ENCODE measurements at places on chromosomes 3 and 15.

DNA sequence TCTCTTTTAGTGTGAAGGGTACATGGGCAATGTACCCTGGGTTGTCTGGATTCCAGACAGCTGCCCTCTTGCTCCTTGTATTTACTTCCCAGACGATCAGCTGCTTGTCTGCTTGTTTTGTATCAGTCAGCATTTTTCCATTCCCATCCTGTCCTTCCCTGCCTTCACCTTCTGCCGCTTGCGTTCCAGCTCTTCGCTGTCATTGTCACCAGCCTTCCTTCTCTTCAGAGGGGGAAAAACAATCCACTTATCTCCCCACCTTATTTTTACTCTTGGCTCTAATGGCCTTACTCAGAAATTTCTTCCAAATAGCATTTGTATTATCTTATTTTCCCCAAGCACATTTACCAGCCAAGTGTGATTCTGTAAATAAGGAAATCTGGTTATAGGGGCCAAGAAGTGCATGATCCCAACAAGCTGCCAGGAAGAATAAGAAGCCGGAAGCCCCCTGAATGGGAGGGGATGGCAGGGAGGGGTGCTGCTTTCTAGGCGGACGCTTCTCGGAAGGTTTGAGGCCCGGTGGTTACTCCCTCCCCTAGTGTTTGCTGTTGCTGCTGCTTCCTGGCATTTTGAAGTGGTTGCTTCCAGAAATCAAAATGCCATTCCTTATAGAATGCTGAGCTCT lies 497.6 kb downstream of the NTRK3 start:
- no peak for DNase-seq

GRCh38 chr3:63967675-63968611 lies 55.4 kb downstream of the PSMD6 start:
- DNase-seq, result peak; percentile 82

DNA sequence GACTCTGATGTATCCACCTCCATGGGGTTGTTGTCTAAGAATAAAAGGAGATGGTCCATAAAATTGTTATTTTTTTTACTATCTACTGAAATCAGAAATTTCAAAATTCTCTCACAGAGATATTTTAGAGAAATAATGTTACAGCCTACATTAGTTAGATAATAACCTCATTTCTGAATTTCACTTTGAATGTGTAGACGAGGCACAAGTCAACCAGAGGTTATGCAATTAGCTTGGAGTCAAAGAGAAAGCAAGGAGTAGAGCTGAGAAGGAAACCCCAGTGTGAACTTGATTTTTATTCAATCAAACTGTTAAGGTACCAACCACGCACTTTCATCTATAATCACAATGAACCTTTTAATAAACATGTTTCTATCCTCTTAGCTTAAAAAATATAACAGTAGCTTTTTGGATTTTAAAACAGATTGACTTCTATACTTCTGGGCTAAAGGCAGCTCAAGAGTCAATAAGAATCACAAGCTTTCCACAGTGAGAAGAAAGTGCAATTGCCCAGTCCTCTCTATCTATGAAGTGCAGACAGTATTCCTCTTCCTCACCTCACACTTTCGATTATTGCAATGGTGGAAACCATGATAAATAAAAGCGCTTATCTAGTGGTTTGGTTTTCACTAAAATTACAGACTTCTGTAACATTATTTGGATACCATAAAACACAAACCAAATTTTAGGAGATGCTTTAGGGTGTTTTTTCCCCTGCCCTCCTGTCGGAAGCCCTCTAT lies 403.2 kb downstream of the ZBTB20 start:
- no peak for DNase-seq

DNA sequence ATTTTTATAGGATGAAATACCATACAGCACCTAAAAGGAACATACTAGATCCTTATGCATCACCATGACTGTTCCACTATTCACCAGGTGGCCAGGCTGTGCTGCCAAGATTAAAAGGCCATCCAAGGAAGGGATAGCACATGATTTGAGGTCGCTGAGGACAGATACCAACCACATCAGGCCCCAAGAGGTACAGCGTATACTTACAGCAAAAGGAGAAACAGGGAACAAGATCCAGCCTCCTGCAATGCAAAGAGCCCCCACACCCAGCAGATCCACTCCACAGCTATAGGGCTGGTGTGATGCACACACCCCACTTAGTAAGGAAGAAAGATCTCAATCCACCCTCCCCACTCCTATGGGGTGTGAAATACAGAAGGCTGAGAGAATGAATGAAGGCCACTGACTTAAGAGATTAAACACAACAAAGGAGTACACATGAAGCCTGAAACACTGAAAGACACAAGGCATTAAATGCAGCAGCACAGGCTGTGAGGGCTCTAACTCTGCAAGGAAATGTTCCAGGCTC lies 32.0 kb upstream of the ZNF445 start:
- no peak for DNase-seq

DNA sequence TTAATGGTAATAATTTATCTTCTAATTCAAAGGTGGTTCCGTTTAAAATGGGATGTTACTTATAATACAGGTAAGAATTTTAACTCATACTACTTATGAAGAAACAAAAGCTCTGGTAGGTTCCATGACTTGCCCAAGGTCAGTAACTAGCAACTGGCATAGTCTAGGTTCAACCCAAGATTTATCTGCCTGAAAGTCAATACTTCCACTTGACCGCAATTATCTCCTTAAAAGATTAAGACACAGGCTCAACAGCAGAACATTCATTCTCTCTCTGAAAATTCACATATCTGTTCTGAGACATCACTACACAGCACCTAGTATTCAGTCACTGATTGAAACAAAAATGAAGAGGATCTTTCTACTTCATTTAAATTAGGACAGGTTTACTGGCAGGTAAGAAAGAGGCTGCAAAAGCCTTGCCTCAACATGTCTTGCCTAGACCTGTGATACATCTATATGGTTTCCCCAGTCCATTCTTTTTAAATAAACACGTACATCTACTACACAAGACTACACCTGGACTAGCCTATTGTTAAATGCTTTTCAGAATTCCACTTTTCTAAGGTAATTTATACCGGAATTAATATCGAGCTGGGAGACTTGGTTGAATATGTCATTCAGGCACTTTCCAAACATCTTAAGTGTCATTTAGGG lies 1.2 kb downstream of the CSNK1G1 start:
- DNase-seq, result no peak

- peak; percentile 32 for DNase-seq
These were observed 1.3 kb downstream of the TOP2B start for GRCh38 chr3:25663347-25663868.

- peak; percentile 4 for DNase-seq
These were observed 578.1 kb upstream of the NECTIN3 start for GRCh38 chr3:110493438-110494092.

DNA sequence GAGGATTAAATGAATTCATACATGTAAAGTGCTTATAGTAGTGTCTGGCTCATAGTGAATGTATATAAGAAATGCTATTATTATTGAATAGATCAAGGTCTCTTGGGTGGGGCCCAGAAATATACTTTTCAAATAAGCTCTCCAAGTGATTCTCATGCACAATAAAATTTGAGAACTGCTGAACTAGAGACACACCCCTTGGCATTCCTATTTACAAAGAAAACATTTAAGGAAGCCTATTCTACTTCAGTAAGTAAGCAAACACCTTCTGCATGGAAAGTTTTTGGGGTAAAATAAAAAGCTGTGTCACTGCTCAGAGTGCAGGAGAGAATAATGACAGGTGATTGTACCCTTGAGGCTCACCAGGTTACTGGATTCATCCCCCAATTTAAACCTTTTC lies 75.2 kb downstream of the EOMES start:
- DNase-seq, result no peak

- no peak for DNase-seq
These were observed 76.4 kb downstream of the AKAP13 start for GRCh38 chr15:85456798-85457197.

GRCh38 chr15:66063147-66063546 lies 190.4 kb downstream of the MEGF11 start:
- no peak for DNase-seq

DNA sequence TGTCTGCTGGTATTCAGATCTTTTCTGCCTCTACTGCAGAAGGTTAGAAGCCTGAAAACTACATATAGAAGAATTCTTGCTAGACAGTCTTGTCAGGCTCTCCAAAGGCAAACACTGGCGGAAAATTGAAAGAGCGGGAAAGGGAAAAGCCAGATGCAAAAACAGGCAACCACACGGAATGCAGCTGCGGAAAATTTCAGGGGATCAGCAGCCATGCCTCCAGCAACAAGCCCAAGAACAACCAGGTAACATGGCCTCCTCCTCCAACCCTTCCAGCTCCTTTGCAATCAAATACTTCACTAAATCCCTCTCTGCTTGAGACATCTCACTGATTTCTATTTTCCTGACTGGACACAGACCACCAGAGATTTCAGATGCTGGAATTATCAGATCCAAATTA lies 9.6 kb downstream of the UBP1 start:
- DNase-seq, result no peak

DNA sequence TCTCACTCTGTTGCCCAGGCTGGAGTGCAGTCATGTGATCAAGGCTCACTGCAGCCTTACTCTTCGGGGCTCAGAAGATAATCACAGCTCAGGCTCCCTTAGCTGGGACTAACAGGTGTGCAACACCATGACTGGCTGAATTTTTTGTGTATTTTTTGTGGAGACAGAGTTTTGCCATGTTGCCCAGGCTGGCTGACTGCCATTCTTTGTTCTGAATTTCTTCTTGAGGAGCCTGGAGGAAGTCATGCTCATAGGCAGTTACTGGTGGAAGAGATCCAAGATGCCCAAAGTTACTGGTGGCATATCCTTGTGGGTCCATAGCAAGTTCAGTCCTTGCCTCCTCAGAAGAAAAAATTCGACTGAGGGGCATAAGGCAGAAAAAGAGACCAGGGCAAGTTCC lies 16.6 kb upstream of the UBP1 start:
- no peak for DNase-seq

DNA sequence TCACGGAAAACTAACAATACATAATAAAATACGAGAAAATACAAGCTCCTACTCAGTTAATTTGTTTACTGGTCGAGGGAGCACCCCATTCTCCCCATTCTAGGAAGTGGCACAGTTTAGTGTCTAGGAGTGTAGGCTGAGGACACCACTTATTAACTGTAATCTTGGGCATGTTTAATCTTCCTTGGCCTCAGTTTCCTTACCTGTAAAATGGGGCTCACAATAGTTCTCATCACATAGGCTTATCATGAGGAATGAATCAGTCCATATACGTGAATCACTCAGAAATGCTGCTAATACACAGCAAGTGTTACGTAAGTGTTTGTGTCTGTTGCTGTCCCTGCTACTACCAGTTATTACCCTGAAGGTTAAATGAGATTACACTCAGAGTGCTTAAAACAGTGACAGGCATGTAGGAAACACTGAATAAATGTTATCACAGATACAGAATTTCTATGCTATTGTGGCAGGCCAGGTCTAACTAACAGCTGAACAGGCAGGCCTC lies 210.2 kb downstream of the OSBPL10 start:
- peak; percentile 17 for DNase-seq
